ENCODE measurements at places on chromosomes 1 and 21. TPM values are rescaled to one million over a fixed set of nuclear protein-coding genes. Genes with fewer than 3 reads are reported as not detected.

Gene IL19
- not detected for polyA plus RNA-seq

Gene PRAMEF6
- not detected for polyA plus RNA-seq

Gene LCE6A
- polyA plus RNA-seq = not detected

Gene KCNC4
- 0.66 TPM for polyA plus RNA-seq

Gene MROH9
- polyA plus RNA-seq = not detected

Gene KCNT2
- polyA plus RNA-seq = not detected
